Fibroblast of pulmonary artery (primary cell): ENCODE measurements at places on chromosomes 13 and 19.

DNA sequence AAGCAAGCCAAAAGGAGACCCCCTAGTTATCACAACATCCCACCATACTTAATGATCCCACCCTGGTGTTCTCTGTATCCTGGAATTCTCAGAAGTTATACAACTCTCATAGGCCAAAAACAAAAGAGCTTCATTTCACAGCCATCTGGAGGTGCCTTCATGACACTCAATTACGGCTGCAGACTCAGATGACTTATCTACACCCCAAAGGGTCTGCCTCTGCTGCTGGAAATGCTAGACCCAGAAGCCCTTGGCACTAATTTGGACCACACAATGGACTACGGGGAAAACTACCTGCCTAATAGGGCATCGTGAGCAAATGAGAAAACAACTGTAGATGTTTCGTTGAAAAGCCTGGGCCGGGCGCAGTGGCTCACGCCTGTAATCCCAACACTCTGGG, 40.2 kb downstream of the BRD4 start:
- no peak for DNase-seq

DNA sequence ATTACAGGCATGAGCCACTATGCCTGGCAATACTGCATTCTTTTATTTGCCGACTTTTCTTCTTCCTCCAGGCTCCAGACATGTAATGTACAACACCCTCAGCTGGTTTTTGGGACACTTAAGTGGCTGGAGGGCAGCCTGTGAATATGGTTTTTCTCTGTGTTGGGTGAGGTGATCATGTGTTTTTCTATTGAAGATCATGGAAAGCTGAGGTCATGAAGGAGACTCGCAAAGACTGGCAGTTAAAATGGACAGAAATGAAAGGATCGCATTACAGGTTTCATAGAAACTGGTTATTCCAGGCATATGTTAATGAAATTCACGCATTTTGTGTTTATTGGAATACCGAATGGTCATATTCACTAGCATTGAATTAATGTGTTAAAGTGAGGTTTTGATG, 85.2 kb upstream of the RNF113B start:
- no peak for DNase-seq

- no peak for DNase-seq
These were observed 141.7 kb downstream of the IER2 start for GRCh38 chr19:13291913-13292312.

DNA sequence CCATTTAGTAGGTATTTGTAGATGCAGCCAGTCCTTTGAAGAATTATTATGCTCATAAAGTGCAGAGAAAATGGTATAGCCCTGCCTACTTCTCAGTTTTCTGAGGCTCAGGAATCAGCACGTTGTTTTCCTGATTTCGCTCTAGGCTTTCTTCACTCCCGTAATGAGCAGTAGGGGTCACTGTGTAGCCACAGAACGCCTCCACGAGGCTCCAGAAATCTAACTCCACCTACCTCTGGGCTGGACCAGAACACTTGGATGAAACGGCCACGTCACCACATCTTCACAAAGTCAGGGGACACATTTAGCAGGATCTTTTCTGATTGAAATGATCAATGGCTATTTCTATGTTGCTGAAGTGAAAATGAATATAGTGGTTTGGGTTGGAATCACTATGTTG, 49.8 kb upstream of the GTF3A start:
- peak; percentile 87 for DNase-seq

DNA sequence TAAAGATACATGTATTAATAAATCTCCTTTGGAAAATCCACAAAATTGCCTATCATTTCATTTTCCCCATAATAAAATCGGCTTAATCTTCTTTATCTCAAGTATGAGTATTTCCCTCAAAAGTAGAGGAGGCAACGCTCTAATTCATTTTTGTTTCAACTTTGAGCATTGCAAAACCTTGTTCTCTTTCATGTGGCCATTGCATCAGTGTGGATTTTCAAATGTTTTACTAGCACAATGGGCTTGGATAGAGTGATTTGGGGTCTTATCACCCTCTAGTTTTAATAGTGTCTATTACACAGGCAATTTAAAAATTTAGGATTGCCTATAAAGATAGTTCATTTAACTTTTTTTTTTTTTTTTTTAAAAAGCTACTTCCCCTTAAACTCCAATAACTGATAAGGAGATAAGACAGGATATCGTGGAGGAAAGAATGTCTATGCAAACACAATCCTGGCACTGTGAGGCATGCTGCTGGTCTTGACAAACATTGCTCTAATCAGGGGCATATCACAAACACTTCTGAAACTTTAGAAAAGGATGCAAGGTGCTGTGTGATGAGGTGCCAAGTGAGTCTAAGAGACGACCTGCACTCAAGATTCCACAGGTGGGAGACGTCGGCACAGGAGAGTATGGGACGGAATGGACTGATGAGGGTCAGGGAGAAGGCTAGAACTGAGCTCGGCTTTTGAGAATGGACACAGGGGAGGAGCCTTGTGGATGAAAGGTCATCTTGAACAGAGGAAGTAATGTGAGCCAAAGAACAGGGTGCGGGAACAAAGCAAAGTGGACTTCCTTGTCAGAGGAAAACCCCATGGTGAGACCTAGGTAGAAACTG, 199.7 kb downstream of the IRS2 start:
- no peak for DNase-seq

GRCh38 chr13:35747594-35747993, 271.1 kb upstream of the MAB21L1 start:
- no peak for DNase-seq

DNA sequence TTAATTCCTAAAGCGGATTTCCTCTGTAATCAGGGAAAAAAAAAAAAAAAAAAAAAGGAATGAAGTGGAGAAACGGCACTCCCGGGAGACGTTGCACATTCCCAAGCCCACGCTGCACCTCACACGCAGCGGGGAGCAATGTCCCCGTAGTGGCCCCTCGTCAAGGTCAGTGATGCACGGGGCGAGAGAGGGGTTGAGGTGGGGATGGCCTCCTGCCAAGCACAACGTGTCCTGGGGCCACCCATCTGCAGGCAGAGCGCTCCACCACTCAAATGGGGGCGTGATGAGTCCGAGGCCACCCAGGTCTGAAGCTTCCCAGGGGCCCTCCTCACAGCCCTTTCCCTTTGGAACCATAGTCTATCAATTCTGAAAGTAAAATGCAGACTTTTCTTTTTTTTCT, 15.1 kb downstream of the PLK5 start:
- DNase-seq = no peak

- DNase-seq = peak; percentile 27
These were observed 16.1 kb downstream of the LSM14A start for GRCh38 chr19:34188408-34188807.

DNA sequence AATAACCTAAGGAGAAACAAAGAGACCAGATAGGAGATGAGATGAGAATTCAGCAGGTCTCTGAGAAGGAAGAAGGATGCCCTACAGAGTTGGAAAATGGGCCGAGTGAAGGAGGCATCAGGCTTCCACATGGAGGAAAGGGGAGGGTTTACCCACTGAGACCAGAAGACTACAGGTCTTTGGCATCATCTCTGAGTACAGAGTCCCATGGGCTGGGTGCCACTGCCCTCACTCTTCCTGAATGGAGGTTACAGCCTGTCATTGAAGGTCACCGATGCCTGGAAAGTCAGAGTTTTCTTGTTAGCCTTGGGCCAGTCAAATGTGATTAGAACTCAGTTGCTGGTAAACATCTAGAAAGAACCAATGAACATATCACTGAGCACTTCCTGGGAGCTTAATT, 9.9 kb downstream of the ZNF302 start:
- no peak for DNase-seq

DNA sequence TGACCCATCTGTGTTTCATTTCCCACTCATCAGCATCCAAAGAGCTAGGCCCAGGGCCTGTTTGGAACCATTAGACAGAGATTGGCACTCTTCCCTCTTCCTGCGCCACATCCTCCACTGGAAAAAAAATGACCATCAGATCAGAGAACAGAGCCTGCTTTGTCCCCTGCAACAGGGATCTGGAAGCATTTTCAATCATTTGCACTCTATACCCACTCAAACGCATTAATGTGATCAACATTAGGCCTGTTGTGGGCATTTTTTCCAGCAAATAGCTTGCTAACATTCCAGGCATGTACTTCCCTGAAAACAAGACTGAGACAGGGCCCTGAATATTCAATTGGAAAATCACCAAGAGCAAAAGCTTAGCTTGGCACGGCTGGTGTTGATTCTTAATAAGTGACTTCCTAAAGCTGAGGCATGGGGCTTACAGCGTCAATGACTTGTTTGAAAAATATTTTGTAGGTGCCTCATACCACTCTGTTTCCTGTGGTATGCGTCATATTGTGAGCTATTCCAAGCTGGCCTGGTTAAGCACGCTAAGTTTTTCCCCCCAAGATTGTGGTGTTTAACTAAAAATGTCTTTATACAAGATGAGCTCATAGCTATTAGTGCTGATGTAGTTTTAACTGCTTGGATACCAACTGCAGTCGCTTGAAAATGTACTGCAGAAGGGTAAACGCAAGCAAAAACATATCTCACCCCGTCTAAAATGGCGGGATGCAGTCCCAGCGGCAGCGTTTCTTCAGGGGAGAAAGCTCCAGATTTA, 404.4 kb downstream of the SPRY2 start:
- peak; percentile 99 for DNase-seq

- DNase-seq = no peak
These were observed 763 bp downstream of the ZNF180 start for GRCh38 chr19:44499559-44499958.

- DNase-seq = no peak
These were observed 17.5 kb downstream of the ZC3H13 start for GRCh38 chr13:46035066-46035465.

GRCh38 chr13:98406971-98407370, 169.9 kb downstream of the STK24 start:
- no peak for DNase-seq

GRCh38 chr13:25783601-25784024, 268.2 kb downstream of the SHISA2 start:
- no peak for DNase-seq

GRCh38 chr19:7550987-7551761, 15.7 kb downstream of the PNPLA6 start:
- peak; percentile 52 for DNase-seq

- peak; percentile 21 for DNase-seq
These were observed 12.0 kb downstream of the KHSRP start for GRCh38 chr19:6412447-6413091.

GRCh38 chr19:42115219-42115618, 17.0 kb downstream of the POU2F2 start:
- DNase-seq = peak; percentile 44

GRCh38 chr19:55590617-55591016, 8.7 kb downstream of the FIZ1 start:
- no peak for DNase-seq

- DNase-seq = peak; percentile 72
These were observed 13.8 kb downstream of the SH2D3A start for GRCh38 chr19:6753178-6754031.

DNA sequence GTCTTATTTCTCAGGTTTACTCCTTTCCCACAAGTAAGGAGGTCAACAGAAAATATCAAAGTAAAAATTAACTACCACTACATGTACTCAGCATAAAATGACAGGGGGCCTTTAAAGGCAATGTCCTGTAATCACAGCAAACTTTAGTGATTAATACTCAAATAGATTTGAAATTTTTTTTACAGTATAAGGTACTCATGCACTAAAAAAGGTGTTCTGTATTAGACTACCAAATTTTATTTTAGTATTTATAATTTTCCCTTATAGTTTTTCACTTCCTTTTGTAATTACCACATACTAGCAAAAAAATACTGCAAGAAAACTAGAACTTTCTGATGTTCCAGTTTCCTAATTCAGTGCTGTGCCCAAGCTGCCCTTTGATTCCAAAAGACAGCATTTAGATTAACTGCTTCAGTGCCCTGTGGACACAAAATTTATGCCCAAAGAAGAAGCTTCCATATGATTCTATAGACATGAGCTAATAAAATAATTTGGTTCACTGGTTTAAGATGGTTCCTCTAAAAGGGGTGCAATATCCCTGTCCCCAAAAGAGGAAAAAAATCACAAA, 70.6 kb downstream of the KLF12 start:
- no peak for DNase-seq

DNA sequence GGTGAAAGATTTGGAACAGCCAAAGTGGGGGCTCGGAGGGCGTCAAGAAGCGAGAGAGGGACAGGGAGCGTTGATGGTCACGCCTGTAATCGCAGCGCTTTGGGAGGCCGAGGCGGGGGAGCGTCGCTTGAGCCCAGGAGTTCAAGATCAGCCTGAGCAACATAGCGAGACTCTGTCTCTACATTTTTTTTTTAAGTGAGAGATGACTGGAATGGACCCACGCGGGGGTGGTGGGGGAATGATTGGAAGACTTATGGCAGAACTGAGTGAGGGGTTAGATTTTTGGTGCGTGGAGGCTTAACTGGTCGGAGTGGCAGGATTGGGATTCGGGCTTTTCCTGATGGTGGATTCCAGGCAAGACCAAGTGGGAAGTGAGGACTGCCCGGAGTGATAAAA, 725 bp downstream of the PSMD8 start:
- no peak for DNase-seq

- no peak for DNase-seq
These were observed 507.4 kb downstream of the KCTD12 start for GRCh38 chr13:76378767-76379166.

- DNase-seq = peak; percentile 65
These were observed 24.7 kb upstream of the SPATA13 start for GRCh38 chr13:24135674-24136300.

DNA sequence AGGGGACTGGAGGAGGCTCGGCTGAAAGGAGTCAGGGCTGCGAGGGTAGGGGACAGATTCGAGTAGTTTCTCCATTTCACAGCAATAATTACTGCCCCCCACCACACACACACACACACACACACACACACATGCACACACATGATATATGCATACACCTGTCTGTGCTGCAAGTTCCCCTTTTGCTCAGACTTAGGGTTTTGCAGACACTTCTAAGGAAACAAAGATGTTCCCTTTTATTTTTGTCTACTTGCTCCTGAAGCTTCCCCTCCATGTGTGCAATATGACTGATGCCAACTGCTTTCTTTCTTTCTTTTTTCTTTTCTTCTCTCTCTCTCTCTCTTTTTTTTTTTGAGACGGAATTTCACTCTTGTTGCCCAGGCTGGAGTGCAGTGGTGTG, 13.4 kb downstream of the MBD3L2B start:
- DNase-seq = no peak

GRCh38 chr19:47447470-47448359, 24.0 kb downstream of the SLC8A2 start:
- DNase-seq = peak; percentile 49

- DNase-seq = peak; percentile 56
These were observed 66.5 kb upstream of the USPL1 start for GRCh38 chr13:30551189-30551588.

- peak; percentile 58 for DNase-seq
These were observed 6.6 kb downstream of the EPS8L1 start for GRCh38 chr19:55082020-55082851.

GRCh38 chr13:73531014-73531413, 472.2 kb downstream of the KLF5 start:
- DNase-seq = no peak

DNA sequence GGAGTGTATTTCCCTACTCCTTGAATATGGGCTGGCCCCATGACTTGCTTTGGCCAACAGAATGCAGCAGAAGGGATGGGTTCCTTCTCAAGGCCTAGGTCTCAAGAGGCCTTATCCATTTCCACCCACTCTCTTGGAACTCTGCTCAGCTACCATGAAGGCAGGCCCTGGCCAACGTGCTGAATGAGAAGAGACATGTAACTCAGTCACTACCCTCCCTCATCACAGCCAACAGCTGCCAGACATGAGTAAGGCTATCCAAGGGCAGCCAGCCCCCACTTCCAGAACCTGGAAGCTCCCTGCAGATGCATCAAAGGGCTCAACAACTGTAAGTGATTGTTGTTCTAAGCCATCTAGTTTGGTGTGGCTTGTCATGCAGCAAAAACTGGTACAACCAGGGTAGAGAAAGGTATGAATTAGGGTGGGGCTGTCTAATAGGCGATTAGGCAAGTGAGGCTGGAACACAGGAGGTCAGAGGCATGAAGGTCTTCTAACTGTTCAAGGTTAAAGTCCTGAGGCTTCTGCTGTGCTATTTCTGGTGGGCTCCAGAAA, 1.4 kb upstream of the RASL11A start:
- DNase-seq = no peak
